ENCODE measurements at places on chromosomes 7 and 10. TPM values are rescaled to one million over a fixed set of nuclear protein-coding genes. Genes with fewer than 3 reads are reported as not detected.

SEMA3E gene
- total RNA-seq, result 0.49 TPM

C10orf53 gene
- total RNA-seq, result not detected

FAM241B gene
- not detected for total RNA-seq

COL28A1 gene
- total RNA-seq, result under 0.01 TPM
